KG1 (cell line): ENCODE measurements at places on chromosomes 11 and 22.

DNA sequence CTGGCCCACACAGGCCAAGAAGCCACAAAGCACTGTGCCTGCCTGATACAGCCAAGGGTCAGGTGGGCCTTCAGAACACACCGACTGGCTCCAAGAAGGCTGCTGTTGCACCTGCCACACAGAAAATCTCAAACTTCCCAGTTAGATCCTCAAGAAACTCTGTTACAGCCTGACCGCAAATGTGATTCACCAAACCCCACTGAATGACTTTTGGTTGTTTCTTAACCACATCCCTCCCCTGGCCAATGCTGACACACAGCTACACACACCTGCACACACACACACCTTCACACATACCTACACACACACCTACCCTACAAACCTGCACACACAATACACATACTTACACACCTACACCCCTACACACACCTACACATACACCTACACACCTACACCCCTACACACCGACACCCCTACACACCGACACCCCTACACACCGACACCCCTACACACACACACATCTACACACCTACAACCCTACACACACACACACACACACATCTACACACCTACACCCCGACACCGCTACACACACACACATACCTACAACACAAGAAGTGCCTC is 31.5 kb downstream of the CDKN1C start:
- no peak for DNase-seq

GRCh38 chr22:37397226-37397625 is 30.1 kb downstream of the ELFN2 start:
- DNase-seq, result no peak

- peak; percentile 32 for DNase-seq
These were observed 159.3 kb upstream of the GRK3 start for GRCh38 chr22:25404928-25405816.

DNA sequence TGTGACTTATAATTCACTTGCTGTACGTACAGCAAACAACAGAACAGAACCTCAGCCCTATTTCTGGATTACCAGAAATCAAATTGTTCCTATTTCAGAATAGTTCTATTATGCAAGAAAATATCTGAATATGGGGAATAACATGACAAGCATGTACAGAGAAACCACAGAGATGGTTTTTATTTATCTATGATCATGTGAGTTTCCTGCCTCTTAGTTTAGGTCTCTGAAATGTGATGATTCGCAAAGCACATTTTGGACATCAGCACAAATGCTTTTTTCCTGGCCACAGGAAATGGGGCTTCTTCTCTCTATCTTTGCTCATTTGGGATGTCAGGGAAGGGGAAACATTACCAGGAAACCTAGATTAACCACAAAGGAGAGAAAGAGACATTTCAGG is 266.7 kb upstream of the CTSC start:
- no peak for DNase-seq

DNA sequence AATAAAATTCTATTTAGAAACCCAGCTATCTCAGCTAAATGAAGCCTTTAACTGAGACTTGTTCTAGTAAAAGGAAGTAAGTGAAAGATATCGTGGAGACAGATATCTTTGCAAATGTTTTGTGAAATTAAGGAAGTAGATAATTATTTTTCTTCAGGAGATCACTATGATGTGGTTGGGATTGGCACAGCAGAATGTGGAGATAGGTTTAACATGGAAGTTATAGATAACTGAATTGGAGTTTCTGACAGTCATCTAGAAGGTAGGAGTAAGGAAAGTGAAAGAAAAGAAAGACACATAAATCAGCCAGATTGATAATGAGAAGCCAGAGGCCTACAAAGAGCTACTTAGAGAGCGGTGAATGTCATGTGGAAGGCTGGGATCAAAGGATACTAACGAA is 4.7 kb upstream of the CASP5 start:
- DNase-seq, result no peak

DNA sequence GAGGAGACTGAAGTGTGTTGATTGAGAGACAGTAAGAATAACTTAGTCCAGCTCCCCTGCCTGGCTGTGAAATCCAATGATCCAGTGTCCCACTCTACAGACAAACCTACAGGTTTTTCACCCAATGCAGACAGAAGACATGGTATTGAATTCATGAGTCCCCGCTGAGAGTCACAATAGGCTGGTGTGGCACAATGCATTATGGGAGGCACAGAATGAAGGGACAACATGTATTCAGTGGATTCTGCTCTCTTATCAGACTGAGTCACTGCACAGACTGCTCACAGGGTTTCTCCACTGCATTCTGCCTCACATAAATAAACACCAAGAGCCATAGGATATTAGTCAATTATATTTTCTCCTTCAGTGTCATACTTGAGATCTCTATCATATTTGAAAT is 55.2 kb upstream of the TOP3B start:
- DNase-seq, result no peak

GRCh38 chr11:2685566-2686359 is 14.0 kb downstream of the KCNQ1OT1 start:
- no peak for DNase-seq

- DNase-seq, result no peak
These were observed 5.0 kb downstream of the HSPA8 start for GRCh38 chr11:123056835-123057491.

GRCh38 chr11:2800655-2801531 is 84.7 kb downstream of the CDKN1C start:
- DNase-seq, result no peak

DNA sequence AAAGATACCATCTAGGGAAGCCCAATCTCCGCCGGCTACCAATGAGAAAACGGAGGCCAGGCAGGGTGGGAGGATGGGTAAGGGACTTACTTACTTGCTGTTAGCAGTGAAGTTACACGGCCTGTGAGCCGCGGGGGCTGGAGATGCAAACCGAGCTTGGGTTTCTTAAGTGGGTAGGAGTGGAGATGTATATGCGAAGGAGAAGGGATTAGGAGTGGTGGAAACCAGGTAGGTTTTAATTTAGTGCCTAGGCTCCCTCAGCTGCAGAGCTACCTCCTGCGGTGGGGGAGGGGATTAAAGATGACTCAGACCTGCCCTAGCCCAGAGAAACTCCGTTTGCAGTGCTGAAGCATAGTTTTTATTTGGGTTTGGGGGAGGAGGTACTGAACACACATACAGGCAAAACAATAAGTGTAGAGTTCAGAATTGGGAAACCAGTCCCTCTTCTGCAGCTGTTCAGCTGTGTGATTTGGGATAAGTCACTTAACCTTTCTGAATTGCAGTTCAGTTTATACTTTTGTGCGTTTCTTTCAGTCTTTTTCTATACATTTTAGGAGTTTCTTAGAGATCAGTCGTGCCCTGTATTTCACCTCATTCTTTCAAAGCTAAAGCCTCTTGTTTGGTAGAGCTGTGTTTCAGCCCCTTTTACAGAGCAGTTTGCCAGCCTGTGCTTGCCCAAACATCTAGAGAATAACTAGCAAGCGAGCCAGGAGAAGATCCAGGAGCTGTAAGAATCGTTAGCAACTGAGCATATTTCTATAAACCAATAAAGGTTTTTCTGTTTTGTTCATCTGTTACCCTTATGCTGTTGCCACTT is 596 bp upstream of the TNRC6B start:
- peak; percentile 68 for DNase-seq

DNA sequence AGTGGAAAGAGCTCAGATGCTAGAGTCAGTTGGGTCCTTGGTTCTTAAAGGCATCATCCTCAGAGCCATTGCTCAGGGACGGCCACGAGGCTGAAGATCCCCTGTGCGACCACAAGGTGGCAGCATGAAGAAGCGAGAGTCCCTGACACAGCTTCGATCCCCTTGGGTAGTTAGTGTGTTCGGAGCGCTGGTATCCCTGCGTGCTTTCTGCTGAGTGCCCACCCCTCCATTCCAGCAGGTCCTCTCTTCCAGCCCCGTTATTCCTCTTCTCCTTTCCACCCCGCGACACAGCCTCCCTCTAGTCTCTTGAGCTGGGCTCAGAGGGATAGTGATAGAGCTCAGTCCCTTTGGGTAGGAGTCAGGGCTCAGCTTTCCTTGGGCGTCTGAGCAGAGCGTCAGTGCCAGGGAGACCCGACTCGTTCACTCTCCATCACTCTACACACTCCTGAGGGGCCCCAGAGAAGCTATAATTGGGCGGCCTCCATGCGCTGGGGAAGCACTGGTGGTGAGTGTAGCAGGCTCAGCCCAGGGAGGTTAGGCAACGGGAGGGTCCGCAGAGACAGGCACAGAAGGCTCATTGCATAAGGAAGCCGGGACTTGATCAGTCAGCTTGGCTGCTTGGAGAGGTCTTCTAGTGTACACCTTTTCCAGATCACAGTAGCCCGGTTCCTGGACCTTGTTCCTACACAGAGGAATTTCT is at the start of gene OR51D1:
TSS of gene OR51D1 (plus strand) at position 516 of the 700 bp plus-strand sequence. CDS start 2,314 bp downstream, outside the sequence.
- peak; percentile 24 for DNase-seq

DNA sequence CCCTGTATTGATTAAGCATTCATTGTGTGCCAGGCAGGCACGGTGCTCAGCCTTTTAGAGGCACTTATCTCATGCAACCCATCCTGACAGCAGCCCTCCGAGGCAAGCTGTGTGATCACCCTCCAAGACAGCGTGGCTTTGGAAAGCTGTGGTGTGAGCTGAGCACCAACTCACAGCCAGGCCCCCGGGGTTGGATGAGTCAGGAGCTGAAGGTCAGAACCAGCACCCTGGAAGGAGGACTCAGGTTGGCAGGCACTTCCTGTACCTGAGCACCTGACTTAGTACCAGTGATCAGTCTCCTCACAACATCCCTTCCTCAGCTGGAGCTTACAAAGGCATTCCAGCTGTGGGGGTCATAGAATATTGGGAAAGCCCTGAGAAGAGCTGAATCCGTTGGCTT is 9.0 kb downstream of the PATZ1 start:
- DNase-seq, result no peak

DNA sequence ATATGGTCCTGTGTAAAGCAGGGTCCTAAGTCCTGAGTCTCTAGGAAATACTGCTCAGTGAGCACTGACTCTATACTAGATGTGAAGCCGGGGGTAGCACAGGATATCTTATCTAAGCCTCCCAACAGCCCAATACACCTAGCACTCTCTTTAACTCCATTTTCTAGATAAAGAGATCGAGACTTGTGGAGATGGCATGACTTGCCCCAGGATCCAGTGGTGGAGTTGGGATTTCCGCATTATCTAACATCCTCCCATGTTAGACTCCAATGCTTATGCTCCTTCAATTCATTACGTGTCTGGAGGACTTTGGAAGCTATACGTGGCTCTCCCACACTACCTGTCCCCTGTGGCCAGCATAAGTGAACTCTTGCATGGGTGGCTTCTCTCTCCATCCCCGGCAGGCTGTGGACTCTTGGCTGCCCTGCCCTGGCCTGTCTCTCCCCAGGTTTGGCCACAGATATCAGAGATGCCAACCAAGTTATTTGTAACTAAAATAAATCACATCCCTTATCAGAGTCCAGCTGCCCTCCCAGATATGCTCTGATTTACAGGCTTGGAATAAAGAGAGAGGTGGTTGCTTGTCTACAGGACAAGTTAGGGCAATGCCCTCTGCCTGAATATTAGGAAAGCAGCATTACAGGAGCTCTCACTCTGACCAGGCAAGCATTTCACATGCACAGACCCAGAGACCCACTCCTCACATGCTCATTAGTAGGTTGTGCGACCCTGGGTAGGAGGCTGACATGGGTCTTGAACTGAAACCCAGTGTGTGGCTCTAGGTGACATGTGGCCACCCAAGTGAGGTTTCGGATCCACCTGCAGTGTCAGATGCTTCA is 4.5 kb downstream of the CD44 start:
- peak; percentile 61 for DNase-seq

- DNase-seq, result no peak
These were observed 5.3 kb downstream of the SLC7A4 start for GRCh38 chr22:21026783-21027692.

- DNase-seq, result no peak
These were observed 6.6 kb downstream of the RIC8A start for GRCh38 chr11:214083-214482.

DNA sequence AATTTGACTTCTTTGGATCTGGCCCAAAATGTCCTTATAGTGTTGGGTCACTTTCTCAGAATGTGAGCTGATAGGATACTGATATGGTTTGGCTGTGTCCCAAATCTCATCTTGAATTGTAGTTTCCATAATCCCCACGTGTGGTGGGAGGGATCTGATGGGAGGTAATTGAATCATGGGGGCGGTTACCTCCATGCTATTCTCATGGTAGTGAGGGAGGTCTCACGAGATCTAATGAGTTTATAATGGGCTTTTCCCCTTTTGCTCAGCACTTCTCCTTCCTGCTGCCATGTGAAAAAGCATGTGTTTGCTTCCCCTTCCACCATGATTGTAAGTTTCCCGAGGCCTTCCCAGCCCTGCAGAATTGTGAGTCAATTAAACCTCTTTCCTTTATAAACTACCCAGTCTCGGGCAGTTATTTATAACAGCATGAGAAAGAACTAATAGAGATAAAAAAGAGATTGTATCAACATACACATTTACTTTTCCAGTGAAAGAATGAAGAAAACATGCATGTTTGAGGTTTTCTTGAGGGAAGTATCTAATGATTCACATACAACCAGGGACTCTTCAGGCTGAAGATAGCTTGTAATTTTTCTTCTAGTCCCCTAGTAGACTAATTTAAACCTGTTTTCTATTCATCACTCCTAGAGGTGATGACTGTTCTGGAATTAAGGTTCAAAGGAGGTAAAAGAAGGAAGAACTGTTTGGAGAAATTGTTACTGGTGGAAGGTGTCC is 17.3 kb upstream of the CSTF3 start:
- no peak for DNase-seq

DNA sequence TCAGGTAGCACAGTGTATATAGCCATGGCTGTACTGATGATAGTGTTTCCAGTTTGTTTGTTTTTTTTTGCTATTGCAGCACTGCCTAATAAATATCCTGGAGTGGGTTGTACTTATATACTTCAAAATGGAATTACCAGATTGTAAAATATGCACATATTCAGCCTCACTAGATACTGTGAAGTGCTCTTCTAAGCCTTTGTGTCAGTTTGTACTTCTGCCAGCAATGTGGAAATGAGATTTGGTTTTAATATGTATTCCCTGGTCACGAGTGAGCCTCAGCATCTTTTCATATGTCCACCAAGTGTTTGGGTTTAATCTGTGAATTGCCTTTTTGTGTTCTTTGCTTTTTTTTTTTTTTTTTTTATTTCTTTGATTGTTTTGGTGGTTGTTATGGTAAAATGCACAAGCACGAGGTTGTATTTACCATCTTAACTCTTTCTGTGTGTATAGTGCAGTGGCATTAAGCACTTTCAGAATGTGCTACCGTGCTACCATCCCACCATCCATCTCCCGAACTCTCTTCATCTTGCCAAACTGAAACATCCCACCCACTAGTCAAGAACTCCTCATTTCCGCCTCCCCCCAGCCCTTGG is 34.9 kb downstream of the ST3GAL4 start:
- DNase-seq, result no peak

DNA sequence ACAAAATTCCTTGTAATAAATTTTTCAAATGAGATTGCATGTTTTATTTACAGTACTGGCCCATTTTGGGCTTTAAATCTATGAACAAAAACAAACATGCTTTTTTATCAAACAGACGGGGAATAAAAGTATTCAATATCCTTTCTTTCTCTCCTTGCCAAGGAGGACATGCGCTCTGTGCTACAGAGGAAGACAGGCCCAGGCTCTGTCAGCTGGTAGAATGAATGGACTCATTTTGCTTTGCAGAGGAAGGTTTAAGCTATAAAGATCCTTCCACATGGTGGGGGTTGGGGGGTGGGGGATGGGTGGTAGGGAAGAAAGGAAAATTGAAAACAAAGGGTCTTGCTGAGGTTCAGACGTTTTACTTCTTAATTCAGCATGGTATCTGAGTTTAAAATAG is 575.6 kb downstream of the INSC start:
- no peak for DNase-seq

- no peak for DNase-seq
These were observed 12.5 kb upstream of the LRRC10B start for GRCh38 chr11:61495801-61496601.
